ENCODE measurements at places on chromosomes 1 and 21.

DNA sequence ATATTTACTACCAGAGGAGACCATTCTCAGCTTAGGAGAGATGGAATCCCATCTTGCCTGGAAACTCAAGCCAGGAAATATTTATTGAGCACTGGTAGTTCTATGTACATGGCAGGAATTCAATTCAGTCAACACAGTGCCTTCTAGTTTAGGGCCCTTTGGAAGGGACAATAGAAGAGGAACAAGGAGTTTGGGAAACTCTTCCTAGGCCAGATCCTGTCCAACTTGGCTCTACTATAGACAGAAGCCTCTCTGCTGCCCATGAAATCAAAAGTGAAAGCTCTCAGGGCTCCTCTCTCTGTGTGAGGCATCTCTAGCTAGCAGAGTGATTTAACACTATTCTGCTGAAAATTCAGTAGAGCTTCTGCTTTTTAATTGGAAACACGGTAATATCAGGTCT is 244.6 kb upstream of the MAP1LC3C start:
- no peak for DNase-seq

- no peak for DNase-seq
Measured at GRCh38 chr1:70556541-70556940, 145.5 kb downstream of the CTH start.

DNA sequence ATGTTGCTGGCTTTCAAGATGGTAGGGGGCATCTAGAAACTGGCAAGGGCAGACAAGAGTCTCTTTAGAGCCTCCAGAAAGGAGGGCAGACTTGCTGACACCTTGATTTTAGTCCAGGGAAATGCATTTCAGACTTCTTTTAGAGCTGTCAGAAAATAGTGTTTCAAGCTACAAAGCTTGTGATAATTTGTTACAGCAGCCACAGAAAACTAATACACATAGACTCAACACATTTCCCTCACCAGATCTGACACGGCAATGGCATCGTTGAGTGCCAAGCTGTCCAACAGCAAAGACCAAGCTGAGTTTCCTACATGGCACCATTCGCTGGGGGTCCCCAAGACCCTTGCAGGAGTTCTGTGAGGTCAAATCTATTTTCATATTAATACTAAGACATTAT is 62.0 kb downstream of the SLC9A1 start:
- DNase-seq, result no peak

DNA sequence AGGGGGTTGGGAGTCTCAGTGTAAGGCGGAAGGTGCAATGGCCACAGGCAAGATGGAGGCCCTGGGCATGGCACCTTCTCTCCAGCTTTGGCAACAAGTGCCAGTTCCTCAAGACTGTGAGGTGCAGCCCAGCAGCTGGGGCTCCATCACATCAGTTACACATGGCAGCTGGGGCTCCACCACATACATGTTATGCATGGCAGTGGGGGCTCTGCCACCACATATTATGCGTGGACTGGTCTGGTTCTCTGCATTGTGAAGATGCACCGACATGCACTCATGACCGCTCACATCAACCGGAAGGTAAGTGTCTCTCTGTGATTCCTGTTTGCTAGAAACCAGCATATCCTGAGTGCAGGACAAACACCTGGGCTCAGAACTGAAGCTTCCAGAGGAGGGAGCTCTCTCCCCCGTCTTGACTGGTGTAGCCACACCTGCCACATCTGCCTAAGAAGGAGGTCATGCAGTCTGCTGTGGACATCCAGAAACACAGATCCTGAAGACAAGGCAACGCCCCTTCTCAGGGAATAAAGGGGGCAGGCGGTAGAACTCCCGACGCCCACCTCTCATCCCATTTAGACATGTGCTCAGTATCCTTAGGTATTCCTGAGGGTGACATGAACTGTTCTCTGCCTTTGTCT is 104.1 kb upstream of the TMPRSS2 start:
- DNase-seq, result no peak

- no peak for DNase-seq
Measured at GRCh38 chr1:53599481-53599880, 139.5 kb downstream of the GLIS1 start.

All from effector CD8-positive, alpha-beta T cell (primary cell).